ENCODE measurements at places on chromosomes 5 and 9. TPM values are rescaled to one million over a fixed set of nuclear protein-coding genes. Genes with fewer than 3 reads are reported as not detected.

- no peak for DNase-seq
These were observed 74.1 kb downstream of the HMHB1 start for GRCh38 chr5:143886096-143886495.

- DNase-seq = no peak
These were observed 5.5 kb upstream of the MAML1 start for GRCh38 chr5:179727106-179727505.

DNA sequence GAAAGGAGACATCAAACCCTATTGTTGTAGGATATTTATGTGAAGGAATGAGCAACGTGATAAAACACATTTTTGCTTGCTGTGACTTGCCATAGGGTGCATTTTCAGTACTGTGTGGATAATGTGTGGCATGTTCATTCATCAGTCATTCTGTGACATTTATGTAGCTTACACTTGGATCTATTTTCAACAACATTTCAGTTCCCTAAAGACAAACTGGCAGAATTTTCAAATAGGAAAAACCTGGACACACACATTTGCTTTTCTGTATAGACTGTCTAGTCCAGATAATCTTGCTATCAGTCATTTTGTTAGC is 127.7 kb downstream of the TMC1 start:
- no peak for DNase-seq

DNA sequence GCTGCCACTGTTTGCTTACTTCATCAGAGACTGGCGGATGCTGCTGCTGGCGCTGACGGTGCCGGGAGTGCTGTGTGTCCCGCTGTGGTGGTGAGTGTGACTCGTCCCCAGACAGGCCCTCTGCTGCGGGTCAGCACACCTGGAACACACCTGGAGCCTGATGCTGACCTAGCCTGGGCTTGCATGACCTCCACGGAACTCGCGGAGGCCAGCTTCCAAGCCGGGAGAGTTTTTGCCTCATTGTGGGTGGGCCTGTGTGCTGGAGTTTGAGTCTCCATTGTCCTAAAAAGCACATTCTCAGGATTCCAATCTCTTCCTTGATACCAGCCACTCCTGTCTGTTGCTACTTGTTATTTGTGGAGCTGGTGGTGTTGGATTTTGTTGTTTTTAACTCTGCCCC is 28.1 kb downstream of the SLC22A4 start:
- no peak for DNase-seq

- no peak for DNase-seq
These were observed 29.2 kb downstream of the OSMR start for GRCh38 chr5:38874948-38875456.

- no peak for DNase-seq
These were observed 39.8 kb downstream of the ANXA2R start for GRCh38 chr5:43000111-43000840.

DNA sequence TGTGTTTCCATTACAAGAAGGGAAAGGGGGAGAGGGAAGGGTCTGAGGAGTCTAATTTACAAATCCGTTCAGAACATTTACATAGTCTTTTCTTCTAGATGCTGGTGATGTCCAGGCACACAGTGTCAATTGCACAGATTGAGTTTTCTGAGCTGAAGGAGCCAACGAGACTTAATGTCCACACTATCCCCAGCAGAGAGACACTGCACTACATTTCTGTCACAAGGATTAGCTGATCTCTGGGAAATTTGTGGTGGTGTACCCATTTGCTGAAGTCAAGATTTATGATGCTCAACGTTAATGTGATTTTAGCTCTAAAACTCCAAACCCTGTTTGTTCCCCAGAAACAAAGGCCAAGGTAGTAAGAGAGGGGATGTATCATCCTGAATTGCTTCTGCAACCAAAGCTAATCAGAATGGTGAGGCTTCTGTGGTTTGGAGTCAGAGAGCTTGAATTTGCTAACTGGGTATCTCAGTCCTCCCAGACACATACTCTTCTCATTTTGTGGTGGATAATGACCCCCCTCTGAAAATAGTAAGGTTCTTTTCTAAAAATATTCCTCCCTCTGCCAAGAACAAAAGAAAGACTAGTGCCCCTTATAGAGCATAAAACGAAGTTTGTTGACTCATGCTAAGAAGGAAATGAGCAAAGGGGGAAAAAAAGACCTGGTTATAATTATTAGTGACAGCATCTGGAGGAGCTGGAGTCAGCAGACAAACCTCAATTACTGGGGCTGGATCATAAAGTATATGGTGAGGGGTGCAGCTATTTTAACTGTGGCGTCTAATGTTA is 416.9 kb downstream of the PSAT1 start:
- DNase-seq = no peak

IFNE gene
- polyA plus RNA-seq = not detected

GRCh38 chr5:113217619-113218184 is 217.1 kb downstream of the TSSK1B start:
- no peak for DNase-seq

BTNL8 gene
- not detected for polyA plus RNA-seq

- DNase-seq = no peak
These were observed 439.3 kb downstream of the DTWD2 start for GRCh38 chr5:118548761-118549720.

SMIM33 gene
- polyA plus RNA-seq = not detected
